MM.1S (cell line): ENCODE measurements at places on chromosomes 12 and 14.

GRCh38 chr14:103738701-103739451 lies 23.3 kb downstream of the ZFYVE21 start:
- no peak for DNase-seq

GRCh38 chr12:119071638-119072231 lies 90.4 kb downstream of the SRRM4 start:
- DNase-seq: no peak

- DNase-seq: peak; percentile 49
These were observed 282.7 kb downstream of the CACNA1C start for GRCh38 chr12:2335513-2335912.

DNA sequence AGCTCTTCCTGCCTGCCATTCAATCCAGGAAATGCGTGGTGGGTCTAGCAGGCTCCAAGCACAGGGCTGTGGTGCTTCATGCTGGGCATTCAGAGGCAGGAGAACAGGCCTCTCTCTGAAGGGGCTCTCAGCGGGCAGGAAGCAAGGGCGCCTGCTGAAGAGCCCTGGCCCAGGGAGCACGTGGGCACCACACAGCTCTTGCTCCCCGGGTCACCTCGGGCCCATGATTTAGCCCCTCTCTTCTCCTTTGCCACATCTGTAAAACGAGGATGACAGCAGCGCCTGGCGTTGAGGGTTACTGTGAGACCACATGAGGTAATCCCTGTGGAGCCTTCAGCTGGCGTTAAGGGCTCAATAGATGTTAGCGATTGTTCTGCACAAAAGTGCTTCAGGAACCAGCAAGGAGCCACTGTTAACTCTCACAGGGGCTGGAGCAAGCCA lies 37.6 kb upstream of the SPTLC2 start:
- DNase-seq: no peak
